ENCODE measurements at places on chromosomes 7 and 10.

GRCh38 chr10:123241391-123242141, 87.4 kb downstream of the BUB3 start:
- DNase-seq = no peak

DNA sequence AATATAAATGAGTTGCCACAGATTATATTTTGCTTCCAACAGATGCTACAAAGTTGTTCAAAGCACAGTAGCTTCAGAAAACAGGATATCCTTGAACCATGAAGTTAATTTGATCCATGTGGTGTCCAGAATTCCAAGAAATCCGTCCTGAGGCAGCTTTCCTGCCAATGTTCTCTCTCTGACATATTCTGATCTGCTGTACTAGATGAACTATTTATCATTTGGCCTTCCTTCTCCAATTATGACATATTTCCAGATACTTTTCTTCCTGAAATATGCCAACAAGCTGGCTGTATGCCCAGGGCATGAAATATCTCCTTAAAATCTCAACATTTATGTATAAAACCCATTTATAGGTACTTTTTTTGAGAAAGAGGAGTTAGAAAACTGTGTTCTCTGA, 141.1 kb downstream of the SPAG6 start:
- DNase-seq = no peak

GRCh38 chr10:55631071-55631654, 729.9 kb downstream of the ZWINT start:
- DNase-seq = no peak

GRCh38 chr10:126781450-126782216, 111.1 kb upstream of the C10orf90 start:
- DNase-seq = no peak

DNA sequence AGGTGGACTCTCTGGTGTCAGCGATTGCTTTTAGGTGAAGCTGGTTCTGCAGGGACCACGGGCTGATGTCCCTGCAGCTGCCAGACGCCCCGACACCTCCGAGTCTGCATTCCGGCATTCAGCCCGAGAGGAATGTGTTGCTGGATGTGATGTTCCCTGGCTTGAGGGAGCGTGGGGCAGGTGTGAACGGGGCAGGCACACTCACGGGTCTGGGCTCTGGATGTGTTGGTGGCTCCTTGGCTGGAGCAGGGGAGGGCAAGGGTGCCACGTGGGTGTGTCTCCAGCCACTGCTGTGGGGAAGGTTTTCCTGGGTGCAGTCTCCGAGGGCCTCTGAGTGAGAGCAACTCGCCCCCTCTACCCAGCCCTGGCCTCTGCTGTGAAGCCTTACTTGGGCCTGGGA, 140.5 kb downstream of the CAMK1D start:
- DNase-seq = no peak

- no peak for DNase-seq
Measured at GRCh38 chr7:78677391-78677790, 776.1 kb downstream of the MAGI2 start.

DNA sequence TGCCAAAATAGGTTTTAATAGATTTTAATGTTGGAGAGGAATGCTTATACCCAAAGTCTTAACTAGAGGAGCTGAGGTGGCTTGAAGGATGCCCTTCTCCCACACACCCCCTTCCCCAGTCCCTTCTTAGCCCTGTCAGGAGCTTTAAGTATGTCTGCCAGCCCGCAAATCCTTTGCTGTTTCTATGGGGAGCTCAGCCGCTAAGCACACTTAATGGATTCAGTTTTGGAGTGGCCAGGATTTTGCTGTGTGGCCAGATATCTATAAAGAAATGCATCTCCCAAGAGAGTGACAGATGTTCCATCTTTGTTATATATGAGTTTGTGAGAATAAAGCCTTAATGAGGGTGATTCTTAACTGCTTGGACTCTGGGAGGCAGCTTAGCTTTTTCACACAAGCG, 152.9 kb upstream of the ZNF32 start:
- no peak for DNase-seq

- no peak for DNase-seq
Measured at GRCh38 chr10:121305066-121305465, 293.2 kb downstream of the FGFR2 start.

- DNase-seq = no peak
Measured at GRCh38 chr7:909358-910329, 33.3 kb downstream of the GET4 start.

GRCh38 chr7:55548295-55548731, 24.0 kb downstream of the VOPP1 start:
- no peak for DNase-seq

- no peak for DNase-seq
Measured at GRCh38 chr10:490256-490655, 199.2 kb downstream of the DIP2C start.

GRCh38 chr7:138891446-138891810, 89.8 kb downstream of the KIAA1549 start:
- DNase-seq = no peak

DNA sequence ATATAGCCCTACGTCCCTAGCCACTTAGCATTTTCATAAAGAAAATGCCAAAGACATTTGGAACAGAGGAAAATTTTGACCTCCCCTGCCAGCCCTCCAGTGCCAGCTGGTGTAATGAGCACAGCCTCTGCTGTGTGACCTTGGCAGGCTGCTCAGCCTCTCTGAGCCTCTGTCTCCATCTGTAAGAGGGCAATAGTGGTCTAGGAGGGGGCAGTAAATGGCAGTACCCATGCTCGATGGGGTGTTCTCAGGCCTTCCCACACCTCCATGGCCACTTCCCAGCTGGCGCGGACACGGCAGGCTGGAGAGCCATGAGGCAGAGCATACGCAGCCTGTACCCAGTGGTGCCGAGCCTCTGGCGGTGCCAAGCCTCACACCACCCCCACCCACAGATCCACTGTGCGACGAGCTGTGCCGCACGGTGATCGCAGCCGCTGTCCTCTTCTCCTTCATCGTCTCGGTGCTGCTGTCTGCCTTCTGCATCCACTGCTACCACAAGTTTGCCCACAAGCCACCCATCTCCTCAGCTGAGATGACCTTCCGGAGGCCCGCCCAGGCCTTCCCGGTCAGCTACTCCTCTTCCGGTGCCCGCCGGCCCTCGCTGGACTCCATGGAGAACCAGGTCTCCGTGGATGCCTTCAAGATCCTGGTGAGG, 24.0 kb upstream of the CSGALNACT2 start:
- no peak for DNase-seq

Measured in NCI-H2107 (cell line).